ENCODE measurements at places on chromosomes 16 and 17. TPM values are rescaled to one million over a fixed set of nuclear protein-coding genes. Genes with fewer than 3 reads are reported as not detected.

Gene TBX4
- not detected for total RNA-seq

- peaks cover 21% of the 10 kb centered on the region for H3K36me3 ChIP-seq
- H3K4me3 ChIP-seq = no peak overlapping the region
- H3K4me1 ChIP-seq = peaks cover 24% of the 10 kb centered on the region
- no peaks in the 10 kb centered on the region for H3K27me3 ChIP-seq
These were observed 7.5 kb downstream of the CCL4 start for GRCh38 chr17:36111068-36111490.

DNA sequence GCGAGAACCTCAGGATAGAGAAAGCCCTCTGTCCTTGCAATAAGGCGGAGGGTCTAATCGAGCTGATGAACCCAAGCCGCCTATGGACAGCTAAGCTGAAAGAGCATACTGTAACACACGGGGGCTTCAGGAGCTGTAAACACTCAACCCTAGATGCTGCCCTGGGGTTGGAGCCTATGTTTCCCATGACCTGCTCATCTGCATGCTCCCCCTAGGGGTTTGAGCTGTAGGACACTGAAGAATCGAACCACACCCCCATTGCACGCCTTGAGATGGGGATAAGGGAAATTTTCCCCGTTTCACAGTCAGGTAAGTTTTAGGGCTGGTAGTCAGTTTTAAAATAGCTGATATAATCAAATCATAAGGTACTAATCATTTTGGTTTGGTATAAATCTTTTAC, 675.6 kb upstream of the CDH8 start:
- H3K4me3 ChIP-seq = no peak overlapping the region
- no peak for DNase-seq
- no peak overlapping the region for H3K27ac ChIP-seq
- no peaks in the 10 kb centered on the region for H3K27me3 ChIP-seq
- H3K36me3 ChIP-seq = no peaks in the 10 kb centered on the region
- no peaks in the 10 kb centered on the region for H3K4me1 ChIP-seq

DNA sequence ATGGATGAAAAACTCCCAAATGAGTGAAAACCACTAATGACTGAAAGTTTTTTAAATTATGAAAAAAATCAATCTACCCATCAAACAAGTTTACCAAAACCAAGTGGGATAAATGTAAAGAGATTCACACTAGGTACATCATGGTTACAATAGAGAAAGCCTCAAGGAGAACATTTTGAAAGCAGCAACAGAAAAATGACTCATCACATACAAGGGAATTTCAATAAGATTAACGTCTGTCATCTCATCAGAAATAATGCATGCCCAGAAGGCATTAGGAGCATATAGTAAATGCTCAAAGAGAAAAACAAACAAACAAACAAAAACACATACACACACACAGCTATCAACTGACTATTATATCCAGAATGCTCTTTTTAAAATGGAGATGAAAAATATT, 261.8 kb upstream of the KIF2B start:
- no peak for DNase-seq
- H3K27me3 ChIP-seq = no peaks in the 10 kb centered on the region
- H3K36me3 ChIP-seq = no peaks in the 10 kb centered on the region
- H3K4me1 ChIP-seq = no peaks in the 10 kb centered on the region

Measured in activated CD8-positive, alpha-beta memory T cell treated with anti-CD3 and anti-CD28 coated beads, Interleukin-2, amount 10 ng/mL, durations not matched to agents 7 days and 5 days (primary cell).